ENCODE measurements at places on chromosomes 4 and X. TPM values are rescaled to one million over a fixed set of nuclear protein-coding genes. Genes with fewer than 3 reads are reported as not detected.

GRCh38 chr4:82458729-82459128 lies 28.3 kb downstream of the ENOPH1 start:
- no peak for DNase-seq

GRCh38 chrX:69138512-69138911 lies 26.7 kb downstream of the PJA1 start:
- no peak for DNase-seq

- DNase-seq: no peak
Measured at GRCh38 chrX:41688156-41688555, 617 bp upstream of the GPR34 start.

GRCh38 chrX:85109235-85109634 lies 105.6 kb downstream of the APOOL start:
- no peak for DNase-seq

DNA sequence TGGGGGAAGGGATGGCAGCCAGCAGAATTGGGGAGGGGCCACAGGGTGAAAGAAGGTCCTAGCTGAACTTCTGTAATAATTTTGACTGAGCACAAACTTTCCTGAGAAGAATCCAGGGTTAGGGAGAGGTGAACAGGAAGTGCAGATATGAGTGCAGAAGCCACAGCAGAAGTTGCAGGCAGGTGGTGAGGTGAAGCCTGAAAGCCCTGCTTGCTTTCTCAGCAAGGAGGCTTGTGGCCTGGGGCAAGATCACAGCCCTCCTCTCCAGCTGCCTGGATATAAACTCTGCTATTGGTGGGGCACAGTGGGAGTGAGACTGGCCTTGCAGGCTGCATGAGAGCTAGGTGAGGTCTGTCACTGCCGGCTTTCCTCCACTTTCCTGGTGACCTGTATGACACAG lies 44.1 kb upstream of the UPRT start:
- DNase-seq: no peak

- no peak for DNase-seq
Measured at GRCh38 chrX:13082206-13083065, 38.0 kb upstream of the FAM9C start.

- DNase-seq: no peak
Measured at GRCh38 chr4:70902577-70903290, 565 bp downstream of the MOB1B start.

DNA sequence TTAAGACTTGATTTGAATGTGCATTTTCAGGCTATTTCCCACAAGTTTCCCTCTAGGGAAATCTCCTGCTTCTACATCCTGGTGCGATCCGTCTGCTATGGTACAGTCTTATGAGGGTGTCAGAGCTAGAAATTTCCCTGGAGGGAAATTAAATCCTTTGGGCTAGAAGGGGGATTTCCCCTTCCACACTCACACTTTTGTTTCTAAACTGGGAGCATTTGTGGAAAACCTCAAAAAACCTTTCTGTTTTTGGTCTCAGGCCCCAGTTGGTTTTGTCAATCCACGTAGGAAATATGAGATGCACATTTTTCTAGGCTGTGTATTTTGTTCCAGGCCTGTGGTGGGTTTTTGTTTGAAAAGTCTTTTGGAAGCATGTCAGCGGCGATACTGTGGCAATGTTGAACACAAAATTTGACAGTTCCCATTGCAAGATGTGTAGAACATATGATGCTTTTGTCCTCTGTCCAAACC lies 17.8 kb downstream of the HMGB3 start:
- DNase-seq: no peak

GRCh38 chr4:132334081-132334480 lies 815.0 kb upstream of the PCDH10 start:
- no peak for DNase-seq

DNA sequence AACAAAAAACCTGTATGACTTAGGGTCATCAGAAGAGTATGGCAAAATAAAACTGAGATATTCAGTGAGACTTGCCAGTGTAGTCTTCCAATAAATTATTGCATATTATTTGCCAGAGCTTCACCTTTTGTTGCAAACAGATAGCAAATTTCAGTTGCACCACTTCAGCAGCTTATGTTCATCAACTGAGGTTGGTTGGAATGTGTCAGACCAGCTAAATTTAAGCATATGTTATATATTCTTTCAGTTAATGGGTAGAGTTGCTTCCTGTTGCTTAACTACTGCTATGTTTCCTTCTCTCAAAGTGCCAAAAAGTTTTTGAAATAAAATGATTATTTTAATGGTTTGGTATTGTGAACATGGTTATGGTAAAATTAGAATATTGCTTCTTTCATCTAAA lies 61.5 kb downstream of the GALNT7 start:
- DNase-seq: no peak

Gene SGCB
- total RNA-seq: 80.1 TPM

Gene MSL3
- total RNA-seq: 25.3 TPM

Gene ODAPH
- not detected for total RNA-seq

Gene PAGE2B
- total RNA-seq: not detected

Gene RHOXF1
- total RNA-seq: not detected

All from mucosa of descending colon (tissue), 3 donors.